ENCODE measurements at places on chromosomes 3 and 15. TPM values are rescaled to one million over a fixed set of nuclear protein-coding genes. Genes with fewer than 3 reads are reported as not detected.

GPR149 gene
- polyA plus RNA-seq: not detected

MEGF11 gene
- polyA plus RNA-seq: 0.07 TPM

GHSR gene
- polyA plus RNA-seq: not detected

A4GNT gene
- polyA plus RNA-seq: not detected

OSTN gene
- not detected for polyA plus RNA-seq

ARNT2 gene
- 1.2 TPM for polyA plus RNA-seq

TGM4 gene
- polyA plus RNA-seq: not detected

TIGIT gene
- 0.04 TPM for polyA plus RNA-seq

SAMMSON gene
- polyA plus RNA-seq: not detected

AMIGO3 gene
- 0.76 TPM for polyA plus RNA-seq

SHF gene
- polyA plus RNA-seq: 4.6 TPM

IGF2BP2 gene
- 18.5 TPM for polyA plus RNA-seq

ASB7 gene
- 2.3 TPM for polyA plus RNA-seq

FGD5 gene
- 6.4 TPM for polyA plus RNA-seq

TGFBR2 gene
- 13.8 TPM for polyA plus RNA-seq

RAB5A gene
- polyA plus RNA-seq: 30.3 TPM

IGSF10 gene
- 0.36 TPM for polyA plus RNA-seq

PP2D1 gene
- polyA plus RNA-seq: not detected

UTS2B gene
- polyA plus RNA-seq: not detected

SLC2A2 gene
- 0.11 TPM for polyA plus RNA-seq

ALDH1A3 gene
- polyA plus RNA-seq: 0.91 TPM

KIF7 gene
- polyA plus RNA-seq: 3.0 TPM

CLDN16 gene
- polyA plus RNA-seq: not detected

DAZL gene
- not detected for polyA plus RNA-seq
